Karpas-422 (cell line): ENCODE measurements at places on chromosomes 4 and X. TPM values are rescaled to one million over a fixed set of nuclear protein-coding genes. Genes with fewer than 3 reads are reported as not detected.

GRCh38 chr4:681736-682451, 7.1 kb downstream of the SLC49A3 start:
- H3K4me1 ChIP-seq = peaks cover 24% of the 10 kb centered on the region
- no peak for DNase-seq
- no peak overlapping the region for H3K4me3 ChIP-seq
- H3K27me3 ChIP-seq = no peaks in the 10 kb centered on the region

- H3K4me3 ChIP-seq = no peak overlapping the region
- DNase-seq = no peak
- no peaks in the 10 kb centered on the region for H3K36me3 ChIP-seq
Measured at GRCh38 chr4:146398404-146398803, 123.3 kb downstream of the SLC10A7 start.

DNA sequence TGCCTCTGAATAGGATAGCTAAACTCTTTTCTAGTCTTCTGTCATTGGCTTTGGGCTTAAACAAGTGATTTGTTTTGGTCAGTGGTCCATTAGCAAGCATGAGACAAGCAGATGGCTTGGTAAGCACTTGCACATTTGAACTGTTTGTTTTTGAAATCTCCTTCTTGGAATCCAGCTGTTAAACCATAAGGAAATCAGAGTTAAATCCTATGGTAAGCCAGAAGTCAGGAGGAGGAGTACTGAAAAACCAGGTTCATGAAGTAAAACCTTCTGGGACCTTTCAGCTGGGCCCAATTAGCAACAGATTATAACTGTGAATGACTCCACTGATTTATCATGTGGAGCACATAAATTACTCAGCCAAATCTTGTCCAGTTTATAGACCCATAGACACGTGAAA, 1042.5 kb upstream of the PABPC4L start:
- H3K4me3 ChIP-seq = no peak overlapping the region
- no peaks in the 10 kb centered on the region for H3K4me1 ChIP-seq
- H3K36me3 ChIP-seq = no peaks in the 10 kb centered on the region
- no peaks in the 10 kb centered on the region for H3K27me3 ChIP-seq

DNA sequence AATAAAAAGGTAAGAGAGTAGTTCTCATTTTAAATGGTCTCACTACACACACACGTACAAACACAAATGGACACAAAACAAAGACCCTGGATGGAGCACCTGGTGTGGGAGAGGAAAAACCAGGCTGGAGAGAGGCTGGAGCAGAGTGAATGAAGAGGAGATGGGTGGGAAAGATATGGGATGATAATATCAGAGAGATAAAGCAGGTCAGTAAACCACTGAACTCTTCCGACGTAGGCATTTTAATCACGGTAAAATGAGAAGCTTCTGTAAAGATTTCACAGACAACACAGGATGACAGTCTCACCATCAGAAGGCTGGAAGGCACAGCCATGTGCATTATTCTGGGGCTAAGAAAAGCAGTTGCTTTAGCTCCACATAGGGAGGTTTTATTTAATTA, 532.8 kb downstream of the KCNIP4 start:
- no peaks in the 10 kb centered on the region for H3K27me3 ChIP-seq
- no peak for DNase-seq
- no peak overlapping the region for H3K27ac ChIP-seq
- no peaks in the 10 kb centered on the region for H3K4me1 ChIP-seq
- H3K4me3 ChIP-seq = no peak overlapping the region

DNA sequence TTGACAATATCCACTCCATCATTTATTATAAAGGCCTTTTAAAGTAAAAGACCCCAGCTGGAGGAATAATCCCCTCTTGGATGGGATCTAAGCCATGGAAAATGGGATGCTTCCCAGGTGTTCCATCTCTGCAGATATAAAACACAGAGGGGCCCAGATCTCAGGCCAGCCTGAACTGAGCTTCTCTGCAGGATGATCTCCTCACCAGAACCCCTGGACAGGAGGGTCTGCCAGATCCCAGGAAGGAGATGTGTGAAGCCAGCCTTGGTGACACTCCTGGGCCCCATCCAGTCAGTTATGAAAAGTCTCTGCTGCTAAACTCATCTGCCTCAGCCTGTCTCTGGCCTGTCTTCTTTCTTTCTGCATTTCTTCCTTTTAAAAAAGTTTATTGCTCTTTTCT, 56.7 kb downstream of the HTRA3 start:
- no peak overlapping the region for H3K4me3 ChIP-seq
- no peak overlapping the region for H3K27ac ChIP-seq
- H3K4me1 ChIP-seq = no peaks in the 10 kb centered on the region
- no peaks in the 10 kb centered on the region for H3K27me3 ChIP-seq
- H3K36me3 ChIP-seq = no peaks in the 10 kb centered on the region

GRCh38 chrX:135396109-135396508, 25.6 kb upstream of the SMIM10L2A start:
- no peaks in the 10 kb centered on the region for H3K4me1 ChIP-seq
- H3K4me3 ChIP-seq = no peak overlapping the region
- no peaks in the 10 kb centered on the region for H3K27me3 ChIP-seq
- no peak for DNase-seq
- no peaks in the 10 kb centered on the region for H3K36me3 ChIP-seq

DNA sequence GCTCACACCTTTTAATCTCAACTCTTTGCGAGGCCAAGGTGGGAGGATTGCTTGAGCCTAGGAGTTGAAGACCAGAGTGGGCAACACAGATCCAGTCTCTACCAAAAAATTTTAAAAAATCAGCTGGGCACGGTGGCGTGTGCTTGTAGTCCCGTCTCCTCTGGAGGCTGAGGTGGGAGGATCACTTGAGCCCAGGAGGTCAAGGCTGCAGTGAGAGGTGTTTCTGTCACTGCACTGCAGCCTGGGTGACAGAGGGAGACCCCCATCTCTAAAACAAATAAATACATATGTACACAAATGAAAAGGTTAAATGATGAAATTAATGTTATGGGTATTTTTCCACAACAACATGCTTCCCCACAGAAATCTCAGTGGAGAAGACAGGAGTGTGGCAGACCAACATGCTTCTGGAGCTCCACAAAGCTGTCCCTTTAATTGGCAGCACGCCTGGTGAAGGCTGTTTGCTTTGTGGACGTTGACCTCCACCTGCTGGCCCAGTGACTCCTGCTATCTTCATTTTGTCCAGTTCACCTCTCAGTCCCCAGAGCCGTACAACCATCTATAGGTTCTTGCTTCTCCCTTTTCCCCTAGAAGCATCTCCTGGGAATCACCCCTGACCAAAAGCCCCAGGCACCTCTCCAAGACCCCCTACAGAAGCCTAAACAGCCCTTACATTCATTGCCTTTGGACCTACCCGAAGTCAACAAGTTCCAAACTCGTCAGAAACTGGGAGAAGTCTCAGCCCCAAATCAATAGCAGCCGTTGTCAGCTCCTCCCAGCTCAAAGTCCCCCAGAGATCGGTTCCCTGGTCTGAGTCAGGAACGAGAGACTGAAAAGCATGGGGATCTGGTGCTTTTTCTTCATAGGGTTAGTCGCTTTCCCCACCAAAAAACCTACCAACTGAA, 36.4 kb upstream of the CD99 start:
- no peak for DNase-seq
- no peak overlapping the region for H3K27ac ChIP-seq

GRCh38 chr4:123485601-123486000, 89.0 kb downstream of the SPRY1 start:
- H3K4me1 ChIP-seq = no peaks in the 10 kb centered on the region
- no peak overlapping the region for H3K27ac ChIP-seq
- no peaks in the 10 kb centered on the region for H3K36me3 ChIP-seq

GRCh38 chr4:106603471-106603870, 234.9 kb upstream of the GIMD1 start:
- no peak for DNase-seq
- H3K4me3 ChIP-seq = no peak overlapping the region
- no peaks in the 10 kb centered on the region for H3K4me1 ChIP-seq

DNA sequence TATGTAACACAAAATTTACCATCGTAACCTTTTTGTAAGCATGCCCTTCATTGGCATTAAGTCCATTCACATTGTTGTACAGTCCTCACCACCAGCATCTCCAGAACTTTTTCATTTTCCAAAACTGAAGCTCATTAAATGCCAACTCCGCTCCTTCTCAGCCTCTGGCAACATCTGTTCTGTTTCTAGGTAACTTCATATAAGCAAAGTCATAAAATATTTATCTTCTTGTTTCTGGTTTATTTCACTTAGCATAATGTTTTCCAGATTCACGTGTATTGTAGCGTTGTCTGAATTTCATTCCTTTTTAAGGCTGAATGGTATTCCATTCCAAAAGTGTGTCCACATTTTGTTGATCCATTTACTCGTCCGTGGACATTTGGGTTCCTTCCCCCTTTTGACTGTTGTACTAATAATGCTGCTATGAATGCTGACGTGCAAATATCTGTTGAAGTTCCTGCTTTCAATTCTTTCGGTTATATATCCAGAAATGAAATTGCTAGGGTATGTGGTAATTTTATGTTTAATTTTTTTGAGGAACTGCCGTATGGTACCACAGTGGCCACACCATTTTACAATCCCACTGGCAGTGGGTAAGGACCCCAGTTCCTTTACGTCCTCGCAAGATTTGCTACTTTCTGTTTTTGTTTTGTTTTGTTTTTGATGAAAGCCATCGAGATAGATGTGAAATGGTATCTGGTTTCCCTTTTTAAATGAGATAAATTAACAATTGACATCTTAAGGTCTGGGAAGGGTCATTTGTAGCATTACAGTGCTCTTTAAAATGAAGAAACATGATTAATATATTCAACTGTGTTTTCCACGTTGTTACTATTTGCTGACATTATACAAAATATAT, 63.4 kb downstream of the PTTG2 start:
- H3K4me1 ChIP-seq = no peaks in the 10 kb centered on the region
- no peaks in the 10 kb centered on the region for H3K27me3 ChIP-seq
- no peak overlapping the region for H3K27ac ChIP-seq
- no peak for DNase-seq
- no peaks in the 10 kb centered on the region for H3K36me3 ChIP-seq

DNA sequence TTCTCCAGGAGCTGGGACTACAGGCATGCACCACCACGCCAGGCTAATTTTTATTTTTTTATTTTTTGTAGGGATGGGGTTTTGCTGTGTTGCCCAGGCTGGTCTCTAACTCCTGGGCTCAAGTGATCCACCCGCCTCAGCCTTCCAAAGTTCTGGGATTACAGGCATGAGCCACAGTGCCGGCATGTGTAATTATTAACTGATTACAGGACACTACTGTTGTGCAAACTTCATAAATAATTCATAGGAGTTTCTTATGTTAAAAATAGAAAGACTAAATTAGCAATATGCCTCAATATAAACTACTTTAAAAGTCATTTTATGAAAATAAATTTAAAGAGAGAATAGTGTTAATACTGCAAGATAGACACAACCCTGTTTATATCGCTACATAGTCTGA, 221.9 kb downstream of the SNCA start:
- no peaks in the 10 kb centered on the region for H3K4me1 ChIP-seq
- H3K4me3 ChIP-seq = no peak overlapping the region
- DNase-seq = no peak
- no peaks in the 10 kb centered on the region for H3K36me3 ChIP-seq

- DNase-seq = no peak
- H3K27ac ChIP-seq = no peak overlapping the region
- H3K4me1 ChIP-seq = no peaks in the 10 kb centered on the region
- H3K36me3 ChIP-seq = no peaks in the 10 kb centered on the region
Measured at GRCh38 chr4:11549525-11549924, 120.8 kb upstream of the HS3ST1 start.

DNA sequence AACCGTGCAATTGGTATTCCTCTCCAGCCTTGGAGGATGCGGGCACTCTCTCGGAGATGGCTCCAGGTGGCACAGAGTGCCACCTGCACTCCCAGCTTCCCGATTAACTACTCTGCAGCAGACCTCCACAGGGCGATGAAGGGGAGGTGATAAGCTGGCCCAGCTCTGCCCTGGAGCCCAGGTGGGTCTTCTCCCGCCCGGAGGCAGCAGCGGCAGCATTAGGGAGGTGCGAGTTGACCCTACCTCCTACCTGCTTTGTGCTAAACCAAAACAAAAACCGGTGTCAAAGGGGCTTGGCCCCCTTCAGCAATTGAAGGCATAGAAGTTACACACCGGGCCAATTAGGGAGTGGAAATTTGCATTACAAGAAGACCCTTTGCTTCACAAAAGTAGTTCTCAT, 137.4 kb upstream of the MAMLD1 start:
- no peaks in the 10 kb centered on the region for H3K27me3 ChIP-seq
- DNase-seq = no peak
- H3K36me3 ChIP-seq = no peaks in the 10 kb centered on the region
- H3K27ac ChIP-seq = no peak overlapping the region

- H3K36me3 ChIP-seq = no peaks in the 10 kb centered on the region
- no peaks in the 10 kb centered on the region for H3K27me3 ChIP-seq
- no peaks in the 10 kb centered on the region for H3K4me1 ChIP-seq
- H3K27ac ChIP-seq = no peak overlapping the region
Measured at GRCh38 chr4:171622729-171623128, 190.5 kb upstream of the GALNTL6 start.

GRCh38 chr4:6527259-6527658, 47.7 kb upstream of the MAN2B2 start:
- H3K27ac ChIP-seq = no peak overlapping the region
- H3K36me3 ChIP-seq = no peaks in the 10 kb centered on the region
- DNase-seq = no peak
- peaks cover 4% of the 10 kb centered on the region; the same call in 1 of the 2 replicates for H3K4me1 ChIP-seq
- no peaks in the 10 kb centered on the region for H3K27me3 ChIP-seq

DNA sequence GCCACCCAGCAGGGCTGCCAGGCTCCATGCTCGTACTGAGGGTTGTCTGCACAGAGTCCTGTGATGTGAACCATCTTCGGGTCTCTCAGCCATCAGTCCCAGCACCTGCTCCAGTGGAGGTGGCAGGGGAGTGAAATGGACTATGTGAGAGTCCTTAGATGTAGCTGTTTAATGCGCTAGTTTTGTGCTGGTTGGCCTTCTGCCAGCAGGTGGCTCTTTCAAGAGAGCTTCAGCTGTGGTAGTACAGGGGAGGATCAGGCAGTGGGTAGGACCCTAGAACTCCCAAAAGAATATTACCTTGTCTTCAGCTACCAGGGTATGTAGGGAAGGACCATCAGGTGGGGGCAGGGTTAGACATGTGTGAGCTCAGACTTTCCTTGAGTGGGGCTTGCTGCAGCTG, 1066.0 kb downstream of the GLUD2 start:
- no peaks in the 10 kb centered on the region for H3K4me1 ChIP-seq
- no peak overlapping the region for H3K4me3 ChIP-seq
- H3K27ac ChIP-seq = no peak overlapping the region
- DNase-seq = no peak

GRCh38 chr4:71941001-71941400, 90.8 kb upstream of the NPFFR2 start:
- no peak overlapping the region for H3K4me3 ChIP-seq
- H3K36me3 ChIP-seq = no peaks in the 10 kb centered on the region
- peak; percentile 63 for DNase-seq
- no peaks in the 10 kb centered on the region for H3K4me1 ChIP-seq
- H3K27ac ChIP-seq = no peak overlapping the region
- no peaks in the 10 kb centered on the region for H3K27me3 ChIP-seq

PAGE2B gene
- total RNA-seq = not detected in 2 replicates

SLITRK4 gene
- not detected in 2 replicates for total RNA-seq

COL4A5 gene
- total RNA-seq = not detected in 2 replicates

SFRP2 gene
- total RNA-seq = not detected in 2 replicates

INTS6L gene
- 17.7 and 31.1 TPM in 2 replicates for total RNA-seq

TRIML1 gene
- not detected in 2 replicates for total RNA-seq

ERVMER34-1 gene
- not detected in 2 replicates for total RNA-seq
